Central memory CD8-positive, alpha-beta T cell (primary cell): ENCODE measurements at places on chromosomes 13 and 19.
A peak's percentile ranks its signal among the peaks of the same experiment; 100 is the strongest.

DNA sequence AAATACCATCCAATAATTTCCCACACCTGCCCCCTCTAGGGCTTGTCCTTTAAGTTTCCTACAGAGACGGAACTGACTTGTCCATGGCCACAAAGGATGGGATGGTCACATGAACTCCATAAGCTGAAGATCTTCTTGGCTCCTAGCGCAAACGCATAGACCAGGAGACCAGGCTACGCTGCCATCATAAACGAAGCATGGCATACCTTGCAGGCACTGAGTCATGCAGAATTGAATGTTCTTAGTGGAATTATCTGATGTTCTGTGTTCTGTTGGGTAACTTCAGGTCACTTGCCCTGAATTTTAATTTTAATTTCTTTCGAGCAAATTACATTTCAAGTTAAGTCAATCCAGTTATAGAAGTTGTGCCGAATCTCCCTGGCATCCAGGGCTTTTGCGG, 96.4 kb upstream of the STARD13 start:
- DNase-seq: no peak
- H3K27me3 ChIP-seq: peaks cover 19% of the 10 kb centered on the region
- H3K27ac ChIP-seq: no peak overlapping the region
- no peak overlapping the region for H3K4me3 ChIP-seq
- H3K36me3 ChIP-seq: no peaks in the 10 kb centered on the region

DNA sequence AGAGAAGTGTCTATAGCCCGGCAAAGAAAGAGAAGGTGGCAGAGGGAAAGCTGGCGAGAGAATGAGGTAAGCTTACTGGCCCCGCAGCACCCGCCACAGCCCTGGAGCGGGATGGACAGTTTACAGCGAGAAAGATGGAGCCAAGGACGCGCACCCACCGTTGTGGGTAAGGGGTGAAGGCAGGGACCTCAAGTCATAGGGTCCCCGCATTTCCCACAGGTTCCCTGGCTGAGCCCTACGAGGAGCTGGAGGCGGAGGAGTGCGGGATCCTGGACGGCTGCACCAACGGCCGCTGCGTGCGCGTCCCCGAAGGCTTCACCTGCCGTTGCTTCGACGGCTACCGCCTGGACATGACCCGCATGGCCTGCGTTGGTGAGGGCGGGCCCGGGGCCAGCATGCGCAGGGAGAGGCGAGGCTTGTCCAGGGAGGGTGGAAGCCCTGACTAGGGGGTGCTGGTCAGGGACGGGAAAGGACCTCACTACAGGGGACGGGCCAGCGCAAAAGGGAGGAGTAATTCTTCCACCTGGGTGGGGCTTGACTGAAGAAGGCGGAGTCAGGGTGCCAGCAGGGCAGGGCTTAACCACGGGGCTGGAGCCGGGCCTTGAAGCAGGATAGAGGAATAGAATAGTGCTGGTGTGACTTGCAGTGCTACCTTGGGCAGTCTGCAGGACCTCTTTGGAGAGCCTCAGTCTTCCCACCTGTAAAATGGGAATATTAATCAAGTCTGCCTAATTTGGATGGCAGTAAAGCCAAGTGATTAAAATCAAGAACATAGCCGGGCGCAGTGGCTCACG, 26.5 kb downstream of the LTBP4 start:
- no peak overlapping the region for H3K4me3 ChIP-seq
- DNase-seq: no peak
- peaks cover 11% of the 10 kb centered on the region for H3K4me1 ChIP-seq
- peaks cover 15% of the 10 kb centered on the region for H3K36me3 ChIP-seq
- H3K27me3 ChIP-seq: no peaks in the 10 kb centered on the region

DNA sequence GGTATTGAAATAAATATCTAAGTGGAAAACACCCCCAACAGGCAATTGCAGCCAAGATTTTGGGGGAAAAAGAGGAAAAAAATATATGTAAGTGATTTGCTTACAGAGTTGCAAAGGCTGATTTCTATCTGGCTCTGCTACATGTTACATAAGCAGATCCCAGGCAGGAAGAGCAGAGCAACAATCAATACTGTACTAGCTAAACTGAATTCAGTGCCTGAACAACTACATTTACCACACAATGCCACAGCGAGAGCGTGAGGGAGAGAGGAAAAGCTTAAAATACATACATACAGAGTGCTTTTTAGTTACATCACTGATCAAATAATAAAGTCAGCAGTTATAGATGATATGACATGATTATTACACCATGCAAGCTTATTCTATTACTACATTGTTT, 665.6 kb upstream of the ARGLU1 start:
- no peaks in the 10 kb centered on the region for H3K4me1 ChIP-seq
- no peak overlapping the region for H3K4me3 ChIP-seq

DNA sequence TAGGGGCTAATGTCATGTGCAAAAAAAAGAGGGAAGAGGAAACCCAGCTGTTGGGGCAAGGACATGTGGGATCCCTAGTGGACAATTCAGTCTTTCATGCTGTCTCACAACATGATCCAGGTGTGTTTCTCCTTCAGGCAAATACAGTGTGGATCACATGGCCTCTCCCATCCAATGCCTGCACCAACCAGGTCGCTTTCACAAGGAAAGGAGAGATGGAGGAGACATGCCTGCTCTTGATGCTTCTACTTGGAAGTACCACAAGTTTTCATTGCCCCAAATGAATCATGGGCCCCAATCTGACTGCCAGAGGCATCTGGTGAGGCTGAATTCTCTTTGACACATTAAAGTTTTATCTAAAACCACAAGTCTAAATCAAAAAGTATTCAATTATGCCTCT, 82.1 kb downstream of the DLEU7 start:
- no peak overlapping the region for H3K27ac ChIP-seq
- H3K36me3 ChIP-seq: no peaks in the 10 kb centered on the region
- no peak overlapping the region for H3K4me3 ChIP-seq
- DNase-seq: no peak
- peaks cover 5% of the 10 kb centered on the region for H3K4me1 ChIP-seq

DNA sequence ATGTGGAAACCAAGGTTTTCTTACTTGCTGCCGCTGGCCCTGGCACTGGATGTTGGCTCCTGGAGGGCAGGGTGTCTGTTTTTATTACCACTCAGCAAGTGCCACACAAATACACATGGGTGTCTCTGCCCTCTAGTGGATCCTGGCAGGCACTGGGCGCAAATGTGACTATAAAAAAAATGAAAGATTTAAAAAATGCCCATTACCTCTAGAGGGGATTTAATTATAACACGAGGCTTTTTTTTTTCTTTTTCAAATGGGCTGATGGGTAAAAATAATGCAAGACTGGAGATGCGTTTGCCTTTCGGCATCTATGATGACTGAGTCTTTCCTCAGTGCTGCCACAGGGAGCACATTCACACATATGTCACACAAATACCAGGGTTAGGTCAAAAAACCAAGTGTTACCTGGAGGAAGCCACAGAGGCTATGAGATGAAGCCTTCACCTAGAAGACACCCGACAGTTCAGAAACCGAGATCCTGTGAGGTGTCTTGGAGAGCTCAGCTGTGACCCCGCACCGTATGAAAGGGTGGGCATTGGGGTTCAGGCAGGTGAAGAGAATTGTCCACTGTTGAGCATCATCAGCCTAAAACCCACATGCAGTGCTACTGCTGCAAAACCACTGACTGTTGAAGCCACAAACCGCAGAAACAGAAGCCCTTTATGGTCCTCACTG, 25.7 kb downstream of the CHAMP1 start:
- peak overlapping the region; percentile 11 for H3K27ac ChIP-seq
- H3K4me1 ChIP-seq: peaks cover 25% of the 10 kb centered on the region
- no peaks in the 10 kb centered on the region for H3K27me3 ChIP-seq

DNA sequence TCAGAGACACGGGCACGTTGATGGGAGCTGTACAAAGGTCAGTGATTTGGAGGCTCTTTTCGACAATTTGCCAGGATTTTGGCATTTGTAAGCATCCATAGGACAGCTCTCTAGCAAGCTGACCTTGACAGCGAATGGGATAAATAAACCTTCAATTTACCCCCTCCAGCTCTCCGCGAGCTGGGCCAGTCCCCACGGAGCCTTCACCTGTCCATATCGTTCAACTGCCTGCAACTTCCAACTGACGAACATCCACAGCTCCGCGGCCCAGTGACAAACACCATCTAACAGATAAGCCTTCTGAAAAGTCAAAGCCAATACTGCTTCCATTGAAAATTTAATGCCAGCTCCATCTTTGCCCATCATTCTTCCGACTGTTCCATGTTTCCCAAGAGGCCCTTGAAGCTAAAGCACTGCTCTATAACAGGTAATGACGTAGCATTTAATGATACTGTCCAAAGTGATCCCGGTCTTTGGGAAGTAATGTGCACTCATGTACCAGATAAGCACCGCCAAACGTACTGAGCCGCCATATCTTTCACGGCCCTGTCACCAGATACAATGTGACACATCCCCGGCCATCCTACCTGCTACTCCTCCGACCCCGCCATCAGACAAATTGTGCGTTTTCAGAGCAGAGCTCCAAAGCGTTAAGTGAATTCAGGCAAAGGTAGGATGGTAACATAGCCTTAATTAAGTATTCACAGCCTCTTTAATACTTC, 365.3 kb upstream of the ZNF507 start:
- no peaks in the 10 kb centered on the region for H3K36me3 ChIP-seq
- no peak overlapping the region for H3K27ac ChIP-seq
- H3K27me3 ChIP-seq: no peaks in the 10 kb centered on the region
- H3K4me3 ChIP-seq: no peak overlapping the region

- H3K27me3 ChIP-seq: peaks cover 14% of the 10 kb centered on the region
- no peaks in the 10 kb centered on the region for H3K4me1 ChIP-seq
- H3K36me3 ChIP-seq: no peaks in the 10 kb centered on the region
- no peak overlapping the region for H3K27ac ChIP-seq
- H3K4me3 ChIP-seq: no peak overlapping the region
Measured at GRCh38 chr19:778910-779653, 18.2 kb upstream of the PTBP1 start.

GRCh38 chr13:106898231-106898630, 330.3 kb upstream of the ARGLU1 start:
- no peaks in the 10 kb centered on the region for H3K4me1 ChIP-seq
- H3K27ac ChIP-seq: no peak overlapping the region
- no peaks in the 10 kb centered on the region for H3K36me3 ChIP-seq
- no peaks in the 10 kb centered on the region for H3K27me3 ChIP-seq
- DNase-seq: no peak
- H3K4me3 ChIP-seq: no peak overlapping the region

DNA sequence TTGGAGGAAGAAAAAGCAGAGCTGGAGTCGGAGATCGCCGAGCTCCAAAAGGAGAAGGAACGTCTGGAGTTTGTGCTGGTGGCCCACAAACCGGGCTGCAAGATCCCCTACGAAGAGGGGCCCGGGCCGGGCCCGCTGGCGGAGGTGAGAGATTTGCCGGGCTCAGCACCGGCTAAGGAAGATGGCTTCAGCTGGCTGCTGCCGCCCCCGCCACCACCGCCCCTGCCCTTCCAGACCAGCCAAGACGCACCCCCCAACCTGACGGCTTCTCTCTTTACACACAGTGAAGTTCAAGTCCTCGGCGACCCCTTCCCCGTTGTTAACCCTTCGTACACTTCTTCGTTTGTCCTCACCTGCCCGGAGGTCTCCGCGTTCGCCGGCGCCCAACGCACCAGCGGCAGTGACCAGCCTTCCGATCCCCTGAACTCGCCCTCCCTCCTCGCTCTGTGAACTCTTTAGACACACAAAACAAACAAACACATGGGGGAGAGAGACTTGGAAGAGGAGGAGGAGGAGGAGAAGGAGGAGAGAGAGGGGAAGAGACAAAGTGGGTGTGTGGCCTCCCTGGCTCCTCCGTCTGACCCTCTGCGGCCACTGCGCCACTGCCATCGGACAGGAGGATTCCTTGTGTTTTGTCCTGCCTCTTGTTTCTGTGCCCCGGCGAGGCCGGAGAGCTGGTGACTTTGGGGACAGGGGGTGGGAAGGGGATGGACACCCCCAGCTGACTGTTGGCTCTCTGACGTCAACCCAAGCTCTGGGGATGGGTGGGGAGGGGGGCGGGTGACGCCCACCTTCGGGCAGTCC, 5.0 kb downstream of the FOSB start:
- peaks cover 93% of the 10 kb centered on the region for H3K36me3 ChIP-seq
- H3K27me3 ChIP-seq: no peaks in the 10 kb centered on the region
- H3K4me1 ChIP-seq: peaks cover 83% of the 10 kb centered on the region

DNA sequence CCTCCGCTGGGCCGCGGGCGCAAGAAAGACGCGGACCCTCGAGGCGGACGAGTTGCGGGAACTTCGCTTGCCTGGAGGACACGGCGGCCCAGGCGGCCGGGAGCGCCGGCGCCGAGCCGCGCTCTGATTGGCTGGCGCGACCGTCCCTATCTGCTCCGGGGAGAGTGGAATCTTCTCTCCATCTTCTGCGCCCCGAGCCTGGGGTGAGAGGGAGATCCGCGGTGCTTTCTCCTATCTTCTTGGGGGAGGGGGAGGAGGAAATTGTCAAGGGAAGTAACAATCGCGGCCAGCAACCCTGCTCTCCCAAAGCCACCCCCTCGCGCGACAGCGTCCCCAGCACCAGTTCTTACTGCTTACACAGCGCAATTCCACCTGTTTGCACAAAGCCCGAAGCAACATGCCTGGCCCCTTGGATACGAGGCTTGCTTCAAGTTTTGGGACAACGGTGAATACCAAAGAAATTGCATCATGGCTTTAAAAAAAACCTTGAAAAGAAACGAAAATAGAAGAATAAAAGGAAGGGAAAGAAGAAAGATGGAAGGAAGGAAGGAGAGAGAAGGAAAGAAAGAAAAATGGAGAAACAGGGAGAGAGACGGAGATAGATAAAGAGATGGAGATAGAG, 4.8 kb downstream of the SOX21 start:
- peaks cover 85% of the 10 kb centered on the region for H3K27me3 ChIP-seq
- DNase-seq: no peak
- H3K36me3 ChIP-seq: peaks cover 6% of the 10 kb centered on the region
- H3K4me3 ChIP-seq: peak overlapping the region; percentile 45
- H3K4me1 ChIP-seq: peaks cover 9% of the 10 kb centered on the region
- H3K27ac ChIP-seq: no peak overlapping the region

DNA sequence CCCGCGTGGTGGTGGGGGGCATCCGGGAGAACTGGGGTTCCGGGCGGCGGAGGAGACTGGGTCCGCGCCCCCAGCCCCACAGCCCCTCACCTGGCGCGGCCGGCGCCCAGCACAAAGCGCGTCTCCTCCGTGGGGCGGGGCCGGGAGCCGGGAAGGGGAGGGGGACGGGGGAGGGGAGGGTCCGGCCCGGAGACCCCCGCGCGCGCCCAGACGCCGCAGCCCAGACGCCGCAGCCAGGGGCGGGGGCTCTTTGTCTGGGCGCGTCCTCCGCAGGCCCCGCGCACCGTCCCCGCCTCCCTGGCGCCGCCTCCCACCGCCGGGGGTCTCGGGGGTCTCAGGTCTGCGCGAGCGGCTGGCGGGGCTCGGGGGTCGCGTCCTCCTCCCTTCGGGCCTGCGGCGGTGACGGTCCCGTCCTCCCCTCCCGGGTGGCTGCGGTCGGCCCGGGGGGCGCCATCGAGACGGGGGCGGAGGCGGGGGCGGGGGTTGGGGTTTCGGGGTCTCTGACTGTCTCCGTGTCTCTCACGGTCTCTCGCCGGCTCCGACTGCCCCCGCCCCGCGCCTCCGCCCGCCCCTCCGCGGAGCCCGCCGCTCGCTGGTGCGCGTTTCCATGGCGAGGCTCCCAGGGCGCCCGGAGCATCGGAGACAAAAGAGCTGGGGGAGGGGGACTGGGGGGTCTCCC, at the start of gene PLPPR3:
PLPPR3 (minus strand) TSS at position 131 of the 679 bp plus-strand sequence. CDS start 396 bp downstream, outside the sequence.
- H3K36me3 ChIP-seq: peaks cover 13% of the 10 kb centered on the region
- peak within 1 kb of the TSS; percentile 25 for H3K4me3 ChIP-seq
- no peak for DNase-seq
- no peaks in the 10 kb centered on the region for H3K4me1 ChIP-seq
- H3K27ac ChIP-seq: no peak within 1 kb of the TSS

- no peak within 1 kb of the TSS for H3K27ac ChIP-seq
- peaks cover 68% of the 10 kb centered on the region for H3K27me3 ChIP-seq
- H3K4me1 ChIP-seq: peaks cover 4% of the 10 kb centered on the region
Measured at GRCh38 chr13:98142380-98143156, at the start of gene FARP1. FARP1 (plus strand) TSS chr13:98143094; CDS start chr13:98213243, 70,149 bp downstream.

- H3K4me1 ChIP-seq: peaks cover 27% of the 10 kb centered on the region
- peak overlapping the region; percentile 97 for H3K4me3 ChIP-seq
- no peak for DNase-seq
- peaks cover 6% of the 10 kb centered on the region for H3K36me3 ChIP-seq
- H3K27ac ChIP-seq: peak overlapping the region; percentile 98
- peaks cover 22% of the 10 kb centered on the region for H3K27me3 ChIP-seq
Measured at GRCh38 chr19:51905206-51905605, 389 bp upstream of the ZNF649 start.
